ENCODE measurements at places on chromosomes 2 and 18.

- no peak for DNase-seq
Measured at GRCh38 chr18:26634631-26635030, 86.3 kb upstream of the KCTD1 start.

- DNase-seq: peak; percentile 45
Measured at GRCh38 chr2:10407841-10408648, 40.1 kb downstream of the ODC1 start.

DNA sequence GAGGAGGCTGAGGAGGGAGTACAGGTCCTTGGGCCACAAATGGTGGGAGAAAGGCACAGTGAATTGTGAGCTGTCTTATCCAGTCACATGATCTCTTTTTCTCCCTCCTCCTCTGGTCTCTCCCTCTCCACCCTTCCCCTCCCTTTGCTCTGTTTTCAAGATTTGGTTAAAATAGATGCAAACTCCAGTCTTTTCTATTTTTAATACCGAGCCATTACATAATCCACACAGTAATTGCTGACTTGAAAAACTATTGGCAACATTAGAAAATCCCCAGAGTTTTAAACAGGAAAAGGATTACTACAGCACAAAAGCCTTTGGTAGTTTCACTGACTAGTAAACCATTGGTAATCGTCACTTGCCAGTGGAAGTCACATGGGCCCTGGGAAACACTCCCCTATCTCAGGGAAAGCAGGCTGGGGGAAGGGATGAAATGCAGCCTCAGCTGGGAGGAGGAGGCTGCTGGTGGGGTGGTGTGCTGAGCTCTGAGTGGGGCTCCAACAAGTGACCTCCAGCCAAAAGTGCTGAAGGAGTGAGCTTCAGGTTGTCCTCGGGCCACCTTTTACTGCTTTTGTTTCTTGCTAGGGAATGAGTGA is 57.4 kb upstream of the PCBP1 start:
- no peak for DNase-seq

DNA sequence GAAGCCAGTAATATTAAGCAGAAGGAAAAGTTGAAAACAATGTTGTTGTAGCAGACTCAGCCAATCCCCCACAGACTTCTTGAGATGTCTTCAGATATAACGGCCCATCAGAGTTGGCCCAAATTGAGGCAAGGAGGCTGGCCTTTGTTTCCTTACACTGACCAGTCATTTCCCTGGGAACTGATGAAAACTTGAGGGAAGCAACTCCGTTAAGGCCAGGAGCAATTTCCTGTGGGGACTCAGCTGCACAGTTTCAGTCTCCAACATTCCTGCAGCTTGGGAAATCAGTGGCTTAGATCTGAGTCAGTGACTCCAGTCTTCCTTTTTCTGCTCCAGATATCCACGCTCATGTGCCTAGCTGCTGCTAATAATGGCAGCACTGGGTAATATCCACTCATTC is 75.7 kb downstream of the FTCDNL1 start:
- no peak for DNase-seq

- DNase-seq: no peak
Measured at GRCh38 chr2:139798391-139798790, 1018.2 kb upstream of the NXPH2 start.

DNA sequence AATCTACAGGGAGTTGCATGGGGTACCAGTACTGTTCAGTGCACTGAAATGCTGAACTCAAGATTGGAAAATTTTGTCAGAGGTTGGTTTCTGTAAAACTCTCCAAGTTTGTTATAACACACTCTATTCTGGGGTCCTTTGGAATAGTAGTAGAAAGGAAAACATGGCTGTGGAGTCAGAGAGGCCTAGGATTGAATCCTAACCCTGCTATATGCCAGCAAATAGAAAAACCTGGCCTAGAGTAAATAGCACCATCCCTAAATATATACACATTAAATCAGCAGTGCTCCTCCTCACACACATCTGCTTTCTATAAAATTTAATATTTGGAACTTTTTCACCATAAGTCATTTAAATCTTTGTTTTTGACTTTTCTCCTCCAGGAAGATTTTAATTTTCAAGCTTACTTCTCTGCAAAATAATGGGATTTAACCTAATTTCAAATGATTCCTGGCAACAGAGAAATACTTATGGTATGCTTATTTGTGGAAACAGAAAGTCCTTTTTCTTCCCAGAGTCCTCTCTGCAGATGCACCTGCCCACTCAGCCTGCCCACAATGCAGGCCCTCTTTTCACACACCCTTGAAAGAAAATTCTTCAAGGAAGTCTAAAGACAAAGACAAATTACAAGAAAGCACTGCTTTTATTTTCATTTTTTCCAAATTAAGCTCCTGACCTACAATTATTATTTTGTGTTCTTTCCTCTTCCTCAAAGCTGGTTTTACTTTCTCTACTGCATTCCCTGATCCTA is 197.5 kb upstream of the LRRTM1 start:
- DNase-seq: no peak

GRCh38 chr2:200525882-200526651 is at the start of gene SGO2:
Gene SGO2, plus strand, starts transcription at chr2:200526207. Its CDS starts 6,769 bp downstream, at chr2:200532976.
- peak; percentile 85 for DNase-seq

- DNase-seq: no peak
Measured at GRCh38 chr2:32485399-32485798, 128.6 kb downstream of the BIRC6 start.

DNA sequence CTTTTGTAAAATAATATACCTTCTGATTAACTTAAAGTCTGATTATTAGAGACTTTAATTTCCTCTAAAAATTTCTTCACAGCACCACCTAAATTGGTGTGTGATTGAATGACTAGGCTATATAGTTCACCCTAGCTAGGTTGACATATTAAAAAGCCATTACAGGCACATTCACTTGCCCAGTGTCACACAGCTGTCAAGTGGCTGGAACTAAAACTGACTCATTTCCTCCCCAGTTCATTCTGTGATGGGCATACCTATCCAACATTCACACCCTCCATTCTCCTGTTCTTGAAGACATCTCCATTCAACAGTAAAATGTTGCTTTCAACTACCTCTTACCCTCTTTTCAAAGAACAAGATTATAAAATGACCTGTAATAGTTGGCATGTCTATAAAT is 334.5 kb downstream of the ARHGAP15 start:
- DNase-seq: no peak

- no peak for DNase-seq
Measured at GRCh38 chr2:227717687-227718567, at the start of gene SLC19A3. Gene SLC19A3, minus strand, starts transcription at chr2:227718028. Its CDS starts 15,710 bp downstream, at chr2:227702318.

DNA sequence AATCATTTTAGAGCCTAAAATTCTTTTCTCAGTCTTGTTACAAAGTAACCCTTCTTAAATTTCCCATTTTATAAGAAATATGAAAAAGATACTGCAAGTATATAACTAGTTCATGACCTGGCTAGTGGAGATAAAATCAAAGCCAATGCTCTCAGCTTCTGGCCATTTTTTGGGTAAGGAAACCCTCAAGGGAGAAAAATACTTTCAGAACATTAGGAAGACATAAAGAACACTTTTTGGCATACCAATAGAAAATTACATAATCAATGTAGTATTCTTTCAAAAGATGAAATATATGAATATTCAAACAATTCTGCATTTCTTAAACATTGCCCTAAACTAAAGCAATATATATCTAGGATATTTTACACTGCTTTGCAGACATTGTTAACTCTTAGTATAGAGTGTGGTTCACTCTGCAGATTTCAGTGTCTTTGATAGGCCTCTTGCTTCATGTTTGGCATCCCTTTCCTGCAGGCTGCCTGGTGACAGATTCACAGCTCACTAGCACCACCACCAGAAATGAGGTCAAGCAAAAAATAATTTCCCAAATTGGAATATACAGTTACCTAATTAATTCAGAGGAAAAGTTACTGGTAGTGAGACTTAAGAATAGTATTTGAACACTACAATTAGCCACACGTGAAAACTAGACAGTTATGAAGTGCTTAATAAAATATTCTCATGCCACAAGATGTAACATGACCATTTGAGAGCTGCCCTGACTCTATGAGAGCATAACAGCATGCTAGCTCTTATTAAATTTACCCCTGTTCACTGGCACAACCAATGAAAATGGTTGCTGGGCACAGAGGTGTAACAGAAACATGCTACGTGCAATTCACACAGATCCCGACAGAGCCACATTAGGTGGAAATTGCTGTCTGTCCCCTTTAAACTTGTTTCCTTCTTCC is 36.0 kb downstream of the PAIP2B start:
- no peak for DNase-seq

DNA sequence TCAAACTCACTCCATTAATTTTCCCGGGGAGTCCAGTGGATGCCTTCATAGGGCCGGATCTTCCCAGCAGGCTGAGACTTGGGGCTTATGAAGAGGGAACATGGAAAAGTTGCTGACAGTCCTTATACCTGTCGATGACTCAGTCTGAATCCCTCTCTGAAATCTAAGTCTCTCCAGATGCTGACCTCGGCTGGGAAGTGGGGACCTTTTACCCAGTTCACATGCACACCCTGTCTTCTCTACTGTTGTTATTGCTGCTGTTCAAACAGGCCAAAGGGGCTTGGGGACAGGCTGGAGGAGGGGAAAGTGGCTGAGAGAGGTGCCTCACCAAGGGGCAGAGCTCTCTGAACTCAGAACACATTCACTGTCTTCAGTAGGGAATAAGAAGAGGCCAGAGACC is 4.1 kb upstream of the TNP1 start:
- DNase-seq: no peak

GRCh38 chr2:212109217-212109616 is 429.4 kb downstream of the ERBB4 start:
- DNase-seq: no peak

DNA sequence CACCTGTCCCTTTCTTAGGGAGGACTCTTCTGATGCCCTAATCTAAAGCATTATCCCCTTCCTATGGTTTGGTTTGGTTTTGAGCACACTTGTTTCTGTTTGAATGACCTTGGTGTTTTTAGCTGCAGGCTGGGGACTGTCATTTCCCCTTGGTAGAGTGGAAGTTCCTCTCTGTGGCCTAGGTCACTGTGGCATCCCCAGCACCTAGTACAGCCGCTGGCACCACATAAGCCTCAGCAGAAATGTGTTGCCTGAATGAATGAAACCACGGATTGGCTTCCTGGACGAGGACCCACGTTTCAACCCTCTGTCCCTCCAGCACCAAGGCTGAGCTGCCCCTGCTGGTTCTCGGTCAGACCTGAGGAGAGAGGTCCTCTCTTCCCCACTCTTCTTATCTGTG is 159.9 kb downstream of the CTIF start:
- no peak for DNase-seq

- no peak for DNase-seq
Measured at GRCh38 chr2:194765723-194766122, 891.3 kb upstream of the SLC39A10 start.

- DNase-seq: peak; percentile 58
Measured at GRCh38 chr2:130332271-130333073, 10.2 kb upstream of the IMP4 start.

DNA sequence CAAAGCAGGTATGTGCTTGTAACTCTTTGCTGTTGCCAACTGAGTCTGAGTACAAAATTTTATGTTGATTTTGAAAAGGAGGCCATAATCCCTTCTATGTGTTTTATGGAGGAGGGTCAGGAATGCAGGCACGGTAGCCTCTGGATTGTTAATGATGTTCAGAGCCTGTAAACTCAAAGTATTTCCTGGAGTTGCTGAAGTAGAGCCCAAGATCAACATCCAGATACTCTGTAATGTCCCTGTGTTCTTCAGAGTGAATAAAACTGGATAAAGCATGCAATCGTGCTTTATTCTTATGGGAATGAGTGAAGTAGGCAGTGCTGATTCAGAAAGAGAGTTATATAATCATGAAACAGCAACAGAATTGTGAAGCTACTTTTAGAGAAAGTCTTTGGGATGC is 61.8 kb upstream of the CHRNA1 start:
- DNase-seq: no peak

- no peak for DNase-seq
Measured at GRCh38 chr2:172640389-172640788, 84.5 kb downstream of the PDK1 start.

DNA sequence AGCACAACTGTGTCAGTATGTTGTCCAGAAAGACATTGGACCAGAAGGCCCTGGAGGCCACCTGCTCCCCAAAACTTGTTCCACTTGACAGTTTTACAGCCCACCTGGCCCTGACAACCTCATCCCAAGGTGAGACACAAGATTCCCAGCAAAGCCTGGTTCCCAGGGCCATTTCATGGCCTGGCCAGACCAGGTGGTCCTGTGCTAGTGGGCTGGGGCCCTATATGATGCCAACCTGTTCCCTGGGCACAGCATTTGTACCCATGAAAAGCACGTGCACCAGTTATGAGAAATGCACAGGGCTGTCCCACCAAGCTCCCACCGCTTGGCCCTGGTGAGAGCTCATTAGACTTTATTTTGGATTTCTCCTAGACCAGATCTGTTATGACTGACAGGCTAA is 6.0 kb upstream of the SP140L start:
- DNase-seq: no peak

DNA sequence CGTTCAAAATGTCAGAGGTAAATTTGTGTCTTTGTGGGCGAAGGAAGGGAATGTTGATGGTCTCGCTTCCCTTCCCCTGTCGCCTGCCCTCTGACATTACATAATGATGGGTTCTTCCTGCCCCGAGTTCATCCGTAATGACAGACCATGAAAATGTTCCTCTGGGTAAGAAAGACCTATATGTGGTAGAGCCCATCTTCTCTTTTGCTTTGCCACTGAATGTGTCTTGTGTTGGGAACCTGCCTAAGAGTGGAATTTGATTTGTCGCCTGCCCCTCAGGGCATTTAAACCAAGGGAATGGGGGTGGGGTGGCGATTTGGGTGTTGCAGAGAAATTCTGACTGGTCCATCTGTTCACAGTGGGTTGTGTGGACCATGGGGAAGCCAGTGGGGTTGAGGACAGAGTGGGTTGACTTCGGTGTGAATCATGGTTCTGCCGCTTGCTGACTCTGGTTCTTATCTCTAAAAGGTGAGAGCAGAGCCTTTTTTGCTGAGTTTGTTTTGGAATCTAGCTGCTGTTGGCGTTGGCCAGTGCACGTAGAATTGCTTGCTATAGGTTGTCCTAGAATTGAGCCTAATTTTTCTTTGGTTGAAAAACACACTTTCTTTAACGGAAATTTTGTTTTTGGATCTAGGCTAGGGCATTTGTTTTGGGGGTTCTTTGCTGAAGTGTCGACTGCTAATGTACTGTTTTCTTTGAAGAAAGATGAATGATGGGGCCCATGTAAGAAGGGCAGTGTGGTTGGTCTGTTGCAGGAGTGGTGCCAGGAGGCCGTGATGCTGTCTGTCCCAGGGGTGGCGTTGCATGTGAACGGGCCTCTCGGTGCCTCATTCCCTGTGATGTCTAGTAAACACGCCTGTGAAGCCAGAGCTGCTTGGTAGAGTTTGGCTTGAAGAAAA is 1.3 kb downstream of the INPP4A start:
- no peak for DNase-seq

Data from GM12892 (cell line).